ENCODE measurements at places on chromosomes 6 and 20.

DNA sequence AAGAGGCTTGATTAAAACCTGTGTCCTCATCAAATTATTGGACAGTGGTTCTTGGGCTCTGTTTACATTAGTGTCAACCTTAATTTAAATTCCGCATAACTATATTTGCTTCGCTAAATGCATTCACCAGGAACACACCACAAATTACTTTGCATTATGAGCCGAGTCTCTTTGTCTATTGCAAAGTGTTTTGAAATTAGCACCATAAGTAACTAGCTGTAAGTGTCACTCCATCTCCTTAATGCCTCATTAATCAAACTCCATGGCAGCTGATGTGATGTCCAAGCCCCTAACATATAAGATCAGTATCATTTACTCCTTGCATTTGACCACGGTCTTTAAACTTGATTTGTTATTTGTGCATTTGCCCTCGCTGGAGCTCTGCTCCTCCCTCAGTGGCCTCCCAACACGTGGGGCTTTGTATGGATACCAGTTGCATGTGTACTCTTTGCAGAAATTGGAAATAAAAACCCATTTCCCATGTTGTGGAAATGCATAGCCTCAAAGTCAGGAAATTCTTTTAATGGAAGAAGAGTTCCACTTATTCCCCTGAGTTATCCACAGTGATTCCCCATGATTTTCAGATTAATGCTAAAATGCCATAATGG is 24.6 kb downstream of the FOXA2 start:
- no peak for DNase-seq

DNA sequence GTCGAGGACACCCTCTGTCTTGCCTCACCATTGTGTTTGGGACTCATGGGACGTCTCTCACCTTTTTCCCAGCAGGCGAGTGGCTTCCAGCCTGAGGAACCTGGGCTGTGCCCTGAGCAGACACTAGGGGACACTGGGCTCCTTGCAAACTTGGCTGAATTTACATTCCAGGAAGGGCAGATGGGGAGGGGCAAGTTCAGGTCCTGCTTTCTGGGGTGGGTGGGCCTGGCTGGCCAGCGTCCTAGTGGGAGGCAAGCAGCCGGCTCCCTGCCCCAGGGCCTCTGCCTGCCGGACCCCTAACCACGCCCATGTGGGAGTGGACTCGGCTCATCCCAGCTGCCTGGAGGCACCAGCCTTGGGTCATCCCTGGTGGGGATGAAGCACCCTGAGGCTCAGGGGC is 48.2 kb upstream of the MLN start:
- no peak for DNase-seq

- DNase-seq: no peak
These were observed 23.5 kb downstream of the PPP1R3G start for GRCh38 chr6:5108536-5109150.

GRCh38 chr20:64084685-64085152 is 521 bp upstream of the LKAAEAR1 start:
- DNase-seq: no peak
